ENCODE measurements at places on chromosomes 4 and X. TPM values are rescaled to one million over a fixed set of nuclear protein-coding genes. Genes with fewer than 3 reads are reported as not detected.

- H3K36me3 ChIP-seq = peaks cover 4% of the 10 kb centered on the region
- H3K27me3 ChIP-seq = no peaks in the 10 kb centered on the region
- H3K4me3 ChIP-seq = no peak overlapping the region
- DNase-seq = no peak
- H3K27ac ChIP-seq = no peak overlapping the region
These were observed 1203.5 kb downstream of the PCDH7 start for GRCh38 chr4:31923634-31924033.

DNA sequence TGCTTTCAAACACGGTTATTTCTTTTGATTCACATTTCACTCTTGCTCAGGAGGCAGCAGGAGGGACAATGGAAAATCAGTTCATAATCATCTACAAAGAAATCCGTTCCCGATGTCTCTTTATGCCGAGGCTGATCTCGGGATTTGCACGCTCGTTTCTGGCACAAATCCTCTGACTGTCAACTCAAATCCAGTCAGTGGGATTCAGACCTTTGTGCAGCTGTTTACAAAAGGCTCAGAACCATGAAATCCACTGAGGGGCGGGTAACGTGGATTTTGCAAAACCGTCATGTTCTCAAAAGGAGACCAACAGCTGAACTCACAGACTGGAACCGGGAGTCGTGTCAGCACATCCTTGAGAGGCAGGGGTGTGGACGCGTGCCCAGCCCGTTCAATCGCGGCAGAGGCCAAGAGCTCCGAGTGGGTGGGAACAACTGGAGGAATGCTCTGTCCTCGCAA is 46.4 kb downstream of the ACOX3 start:
- peaks cover 33% of the 10 kb centered on the region for H3K4me1 ChIP-seq
- H3K4me3 ChIP-seq = no peak overlapping the region
- H3K27me3 ChIP-seq = no peaks in the 10 kb centered on the region
- peak overlapping the region; percentile 82 for H3K27ac ChIP-seq
- DNase-seq = no peak
- H3K36me3 ChIP-seq = peaks cover 34% of the 10 kb centered on the region

DNA sequence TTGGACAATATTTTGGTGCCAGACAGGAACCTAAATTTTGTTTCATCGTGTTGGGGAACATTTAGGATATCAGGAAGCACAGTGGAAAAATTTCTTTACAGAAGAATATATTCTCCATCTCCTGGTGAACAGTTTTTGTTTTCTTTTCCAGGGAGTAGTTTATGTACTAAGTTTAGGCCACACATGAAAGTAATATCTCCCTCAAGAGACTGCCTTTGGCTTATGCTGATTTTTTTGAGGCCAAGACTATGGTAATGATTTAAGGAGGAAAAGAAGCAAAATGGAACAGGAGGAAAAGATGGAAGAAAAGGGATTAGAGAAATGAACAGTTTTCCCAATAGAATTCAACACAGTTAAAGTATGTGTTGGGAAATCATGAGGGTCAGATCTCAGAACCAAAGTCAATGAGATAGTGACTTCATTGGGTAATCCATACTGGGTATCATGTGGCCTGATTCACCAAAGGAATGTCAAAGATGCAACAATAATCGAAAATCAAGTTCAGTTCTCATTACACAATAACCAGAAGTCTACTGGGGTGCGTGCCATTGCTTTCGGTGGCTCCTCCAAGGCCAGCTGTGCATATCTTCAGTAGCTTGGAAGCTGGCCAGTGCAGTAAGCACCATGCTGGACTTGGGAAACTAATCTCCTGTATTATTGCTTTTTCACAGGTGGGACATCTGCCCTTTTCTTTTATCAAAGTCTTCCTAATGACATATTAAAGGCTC is 234.8 kb downstream of the COL25A1 start:
- H3K4me1 ChIP-seq = peaks cover 8% of the 10 kb centered on the region
- no peaks in the 10 kb centered on the region for H3K36me3 ChIP-seq
- H3K27me3 ChIP-seq = no peaks in the 10 kb centered on the region
- H3K27ac ChIP-seq = no peak overlapping the region
- no peak overlapping the region for H3K4me3 ChIP-seq
- no peak for DNase-seq

- no peak for DNase-seq
- peaks cover 48% of the 10 kb centered on the region for H3K4me1 ChIP-seq
- H3K27ac ChIP-seq = no peak overlapping the region
- peaks cover 3% of the 10 kb centered on the region for H3K36me3 ChIP-seq
- H3K27me3 ChIP-seq = no peaks in the 10 kb centered on the region
These were observed 4.4 kb downstream of the SCFD2 start for GRCh38 chr4:53361451-53361850.

DNA sequence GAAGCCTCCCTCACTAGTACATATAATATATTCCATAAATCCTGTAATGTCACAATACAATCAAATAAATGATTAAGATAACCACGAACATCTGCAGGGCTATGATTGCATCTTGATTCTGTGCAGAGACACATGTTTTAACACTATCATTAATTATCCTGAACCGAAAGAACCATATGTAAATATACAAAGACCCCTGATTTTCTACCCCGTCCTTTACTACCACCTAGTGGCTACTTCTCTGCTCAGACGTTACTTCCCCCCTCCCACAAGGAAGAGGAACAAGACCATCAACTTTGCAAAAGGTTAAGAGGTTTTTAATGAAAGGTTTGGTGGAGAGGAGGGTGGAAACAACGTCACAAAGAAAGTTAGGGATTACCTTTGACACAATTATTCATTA is 134.0 kb downstream of the COL4A6 start:
- H3K36me3 ChIP-seq = no peaks in the 10 kb centered on the region
- no peak for DNase-seq
- H3K27ac ChIP-seq = no peak overlapping the region
- H3K27me3 ChIP-seq = no peaks in the 10 kb centered on the region
- H3K4me3 ChIP-seq = no peak overlapping the region
- H3K4me1 ChIP-seq = peaks cover 16% of the 10 kb centered on the region

DNA sequence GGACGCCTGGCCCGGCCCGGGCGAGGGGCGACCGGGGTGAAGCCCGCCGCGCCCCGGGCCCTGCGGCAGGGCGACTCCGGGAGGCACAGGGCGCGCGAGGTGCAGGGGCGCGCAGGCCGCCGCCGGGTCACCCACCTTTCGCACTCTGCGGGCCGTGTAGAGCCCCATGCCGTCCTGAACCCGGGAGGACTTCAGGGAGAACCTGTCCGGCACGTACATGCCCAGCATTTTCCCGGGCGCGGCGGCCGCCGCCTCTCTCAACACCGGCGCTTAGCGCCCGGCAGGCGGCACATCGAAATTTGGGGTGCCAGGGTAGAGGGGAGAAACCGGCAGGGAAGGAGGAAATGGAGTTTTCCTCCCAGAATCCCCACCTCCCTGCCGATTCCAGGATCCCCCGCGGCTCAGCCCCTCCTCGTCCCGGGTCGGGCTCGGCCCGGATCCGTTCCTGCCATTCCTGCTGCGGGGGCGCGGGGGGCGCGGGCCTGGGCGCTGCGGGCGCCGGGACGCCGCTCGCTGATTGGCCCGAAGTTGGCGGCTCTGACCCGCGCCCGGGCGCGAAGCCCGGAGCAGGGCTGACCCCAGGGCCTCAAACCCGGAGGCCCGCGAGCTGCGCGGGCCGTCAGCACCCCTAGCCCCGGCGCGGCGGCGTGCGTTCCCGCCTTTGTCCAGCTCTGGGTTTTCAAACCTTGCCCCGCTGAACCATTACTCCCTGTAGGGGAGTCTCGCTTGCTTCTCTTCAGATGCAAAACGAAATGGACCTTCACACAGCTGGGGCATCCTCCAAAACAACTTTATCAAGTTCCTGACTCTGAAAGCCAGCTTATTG is at the start of gene PRDM5:
Gene PRDM5, minus strand, starts transcription at position 346 of the 826 bp plus-strand sequence. Its CDS starts 118 bp downstream, at position 228.
- H3K27me3 ChIP-seq = no peaks in the 10 kb centered on the region
- DNase-seq = no peak
- peaks cover 24% of the 10 kb centered on the region for H3K4me1 ChIP-seq
- peak within 1 kb of the TSS; percentile 88 for H3K4me3 ChIP-seq
- peak within 1 kb of the TSS; percentile 86 for H3K27ac ChIP-seq

- H3K36me3 ChIP-seq = no peaks in the 10 kb centered on the region
- DNase-seq = no peak
- H3K4me1 ChIP-seq = peaks cover 5% of the 10 kb centered on the region
- no peak overlapping the region for H3K4me3 ChIP-seq
These were observed 35.2 kb upstream of the LPAR4 start for GRCh38 chrX:78712336-78712735.

DNA sequence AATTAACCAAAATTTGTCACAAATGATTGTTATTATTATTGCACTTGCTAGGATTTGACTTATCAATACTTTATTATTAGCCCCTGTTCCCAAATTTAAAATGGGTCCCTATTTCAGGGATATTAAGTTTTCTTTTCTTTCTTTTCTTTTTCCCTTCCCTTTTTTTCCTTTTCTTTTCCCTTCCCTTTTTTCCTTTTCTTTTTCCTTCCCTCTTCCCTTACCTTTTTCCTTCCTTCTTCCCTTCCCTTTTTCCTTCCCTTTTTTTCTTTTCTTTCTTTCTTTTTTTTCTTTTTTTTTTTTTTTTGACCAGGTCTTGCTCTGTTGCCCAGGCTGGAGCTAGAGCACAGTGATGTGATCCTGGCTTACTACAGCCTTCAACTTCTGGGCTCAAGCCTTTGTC is 33.8 kb downstream of the WWC2 start:
- DNase-seq = no peak
- peaks cover 46% of the 10 kb centered on the region for H3K4me1 ChIP-seq
- no peak overlapping the region for H3K4me3 ChIP-seq
- H3K27ac ChIP-seq = no peak overlapping the region
- H3K27me3 ChIP-seq = no peaks in the 10 kb centered on the region

DNA sequence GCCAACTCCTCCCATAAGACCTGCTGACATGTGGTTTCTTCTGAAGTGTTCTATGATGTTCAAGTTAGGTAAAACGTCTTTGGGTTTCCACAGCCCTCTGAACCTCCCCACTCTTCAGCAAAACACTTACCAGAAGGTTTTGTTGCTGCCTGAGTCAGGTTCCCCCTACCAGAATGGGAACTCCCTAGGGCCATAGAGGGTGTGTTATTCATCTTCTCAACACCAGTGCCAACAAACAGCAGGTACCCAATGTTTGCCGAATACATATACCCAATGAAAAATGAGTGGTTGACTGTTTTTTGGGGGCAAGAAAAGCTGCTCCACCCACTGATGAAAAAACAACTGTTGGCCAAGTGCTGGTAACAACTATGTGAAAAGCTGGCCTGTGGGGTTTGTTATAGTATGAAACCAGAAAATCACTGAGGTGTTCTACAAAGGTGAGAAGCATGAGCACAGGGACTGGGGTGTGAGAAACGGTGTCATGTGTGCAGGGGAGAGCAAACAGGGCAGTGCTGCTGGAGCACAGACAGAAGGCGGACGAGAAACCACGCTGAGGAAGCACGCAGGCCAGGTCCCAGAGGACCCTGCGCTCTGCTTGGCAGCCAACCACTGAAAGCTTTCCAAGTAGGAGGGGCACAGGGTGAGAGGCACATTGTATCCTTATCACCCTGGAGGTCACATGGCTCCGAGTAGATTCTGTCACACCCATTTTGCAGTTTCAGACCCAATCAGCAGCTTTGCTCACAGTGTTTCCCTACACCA is 28.8 kb downstream of the ATP8A1 start:
- H3K27me3 ChIP-seq = peaks cover 10% of the 10 kb centered on the region
- H3K36me3 ChIP-seq = no peaks in the 10 kb centered on the region
- H3K4me1 ChIP-seq = no peaks in the 10 kb centered on the region
- DNase-seq = no peak

GRCh38 chr4:165788686-165789463 is 84.2 kb upstream of the TLL1 start:
- peaks cover 42% of the 10 kb centered on the region for H3K4me1 ChIP-seq
- H3K4me3 ChIP-seq = no peak overlapping the region
- H3K27me3 ChIP-seq = no peaks in the 10 kb centered on the region
- H3K36me3 ChIP-seq = no peaks in the 10 kb centered on the region
- DNase-seq = no peak

- H3K27me3 ChIP-seq = no peaks in the 10 kb centered on the region
- H3K36me3 ChIP-seq = peaks cover 2% of the 10 kb centered on the region
- no peak for DNase-seq
- H3K27ac ChIP-seq = no peak overlapping the region
- no peak overlapping the region for H3K4me3 ChIP-seq
These were observed 19.9 kb upstream of the TXK start for GRCh38 chr4:48153791-48154550.

GRCh38 chr4:26431461-26432180 is 58.7 kb downstream of the CCKAR start:
- peaks cover 12% of the 10 kb centered on the region for H3K36me3 ChIP-seq
- H3K4me1 ChIP-seq = peaks cover 34% of the 10 kb centered on the region
- H3K27me3 ChIP-seq = no peaks in the 10 kb centered on the region
- no peak for DNase-seq

The GLRA2 gene
- not detected for total RNA-seq

The BANK1 gene
- 0.72 TPM for total RNA-seq

The MAGEB1 gene
- total RNA-seq = not detected

The GPR82 gene
- total RNA-seq = not detected

The NALF2 gene
- total RNA-seq = not detected

The SPRY1 gene
- 61.4 TPM for total RNA-seq
